ENCODE measurements at places on chromosomes 11 and 22. TPM values are rescaled to one million over a fixed set of nuclear protein-coding genes. Genes with fewer than 3 reads are reported as not detected.
A peak's percentile ranks its signal among the peaks of the same experiment; 100 is the strongest.

DNA sequence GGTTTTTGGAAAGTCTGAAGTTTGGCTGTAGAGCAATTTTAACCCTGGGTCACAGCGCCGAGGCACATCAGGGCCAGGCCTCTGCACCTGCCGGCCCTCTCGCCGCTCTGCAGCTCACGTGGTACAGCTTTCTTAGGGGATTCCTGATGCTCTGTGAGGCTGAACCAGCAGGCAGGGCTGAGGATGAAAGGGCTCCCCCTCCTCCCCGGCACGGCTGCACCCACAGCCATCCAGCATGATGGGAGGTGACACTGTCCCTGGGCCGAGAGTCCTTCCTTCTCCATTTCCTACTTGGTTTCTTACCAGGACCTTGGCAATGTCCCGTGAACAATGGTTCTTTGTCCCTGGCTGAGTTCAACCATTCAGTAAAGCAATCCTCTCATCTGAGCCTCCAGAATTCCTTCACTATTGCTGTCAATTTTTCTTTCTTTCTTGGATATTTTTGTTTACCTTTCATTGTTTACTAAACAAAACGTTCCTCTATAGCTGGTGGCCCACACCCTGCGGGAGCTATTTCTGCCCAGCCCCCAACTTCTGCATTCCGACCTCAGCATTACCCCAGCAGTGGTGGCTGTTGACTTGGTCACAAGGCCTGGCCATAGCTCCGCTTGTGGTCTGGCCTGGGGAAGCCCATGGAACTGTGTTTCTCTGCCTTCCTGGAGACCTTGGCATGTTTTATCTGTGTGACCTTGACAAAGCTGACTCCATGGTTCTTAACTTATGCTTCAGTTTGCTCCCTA, 172.8 kb upstream of the B3GAT1 start:
- no peak for DNase-seq

The MCAT gene
- total RNA-seq, result 35.5 TPM

The GSTT2B gene
- 0.50 TPM for total RNA-seq

DNA sequence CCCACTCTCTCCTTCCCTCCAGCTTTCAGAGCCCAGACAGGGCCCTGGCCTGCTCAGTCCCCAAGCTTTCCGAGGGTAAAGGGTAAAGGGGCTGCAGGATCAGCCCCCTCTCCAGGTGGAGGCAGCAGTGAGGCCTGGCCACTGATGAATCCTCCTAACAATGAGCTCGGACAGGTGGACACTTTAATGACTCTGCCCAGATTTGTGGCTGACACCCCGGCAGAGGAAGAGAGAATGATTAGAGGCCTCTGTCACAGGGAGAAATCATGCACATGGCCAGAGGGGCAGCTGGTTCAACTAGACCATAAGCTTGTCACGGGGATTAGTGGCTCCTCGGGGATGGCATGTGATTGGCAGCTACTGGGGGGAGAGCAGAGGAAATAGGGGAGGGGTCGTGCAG, 587.5 kb upstream of the B3GAT1 start:
- no peak for DNase-seq

- peak; percentile 55 for DNase-seq
Measured at GRCh38 chr11:122656073-122656630, 630 bp downstream of the UBASH3B start.

DNA sequence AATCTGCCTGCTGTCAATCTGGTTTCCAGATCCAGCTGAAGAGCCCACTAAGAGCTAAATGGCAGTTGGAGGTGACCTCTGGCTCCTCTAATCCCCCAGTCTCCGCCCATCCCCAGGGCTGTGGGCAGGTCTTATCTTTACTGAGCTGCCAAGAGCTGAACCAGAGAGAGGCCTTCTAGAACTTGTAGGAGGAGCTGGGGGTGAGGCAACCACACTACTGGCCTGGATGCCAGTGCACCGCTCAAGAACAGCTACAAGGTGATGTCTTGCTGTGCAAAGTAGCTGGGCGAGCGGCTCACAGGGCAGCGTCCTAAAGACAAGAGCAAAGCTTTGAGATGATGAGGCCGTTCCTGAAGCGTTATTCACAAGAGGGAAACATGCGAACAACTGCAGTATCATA, 374.6 kb downstream of the CTTN start:
- no peak for DNase-seq

The TMEM126A gene
- 17.7 TPM for total RNA-seq

The KDM4F gene
- total RNA-seq, result not detected

The WT1 gene
- not detected for total RNA-seq

GRCh38 chr11:5291207-5291838, 10.4 kb downstream of the OR51B4 start:
- no peak for DNase-seq

The UBQLNL gene
- total RNA-seq, result not detected

DNA sequence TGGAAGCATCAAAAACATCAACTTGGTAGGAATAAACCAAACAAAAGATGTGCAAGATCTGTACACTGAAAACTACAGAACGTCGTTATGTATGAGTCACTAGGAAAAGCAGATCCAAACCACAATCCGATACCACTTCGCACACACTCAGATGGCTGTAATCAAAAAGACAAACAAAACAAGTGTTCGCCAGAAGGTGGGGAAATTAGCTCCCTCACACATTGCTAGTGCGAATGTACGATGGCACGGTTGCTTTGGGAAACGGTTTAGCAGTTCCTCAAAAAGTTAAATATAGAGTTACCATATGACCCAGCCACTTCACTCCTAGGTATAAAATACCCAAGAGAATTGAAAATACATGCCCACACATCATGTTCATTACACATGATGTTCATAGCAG, 14.8 kb upstream of the CARD10 start:
- DNase-seq, result peak; percentile 96

GRCh38 chr11:75592715-75593114, 30.7 kb downstream of the SERPINH1 start:
- DNase-seq, result no peak

The HEPN1 gene
- not detected for total RNA-seq

GRCh38 chr11:7253800-7254199, 2.1 kb downstream of the SYT9 start:
- DNase-seq, result no peak
